Effector memory CD4-positive, alpha-beta T cell (primary cell): ENCODE measurements at places on chromosomes 6 and 20.

GRCh38 chr6:44226368-44227147 lies 3.2 kb downstream of the SLC29A1 start:
- DNase-seq = no peak

DNA sequence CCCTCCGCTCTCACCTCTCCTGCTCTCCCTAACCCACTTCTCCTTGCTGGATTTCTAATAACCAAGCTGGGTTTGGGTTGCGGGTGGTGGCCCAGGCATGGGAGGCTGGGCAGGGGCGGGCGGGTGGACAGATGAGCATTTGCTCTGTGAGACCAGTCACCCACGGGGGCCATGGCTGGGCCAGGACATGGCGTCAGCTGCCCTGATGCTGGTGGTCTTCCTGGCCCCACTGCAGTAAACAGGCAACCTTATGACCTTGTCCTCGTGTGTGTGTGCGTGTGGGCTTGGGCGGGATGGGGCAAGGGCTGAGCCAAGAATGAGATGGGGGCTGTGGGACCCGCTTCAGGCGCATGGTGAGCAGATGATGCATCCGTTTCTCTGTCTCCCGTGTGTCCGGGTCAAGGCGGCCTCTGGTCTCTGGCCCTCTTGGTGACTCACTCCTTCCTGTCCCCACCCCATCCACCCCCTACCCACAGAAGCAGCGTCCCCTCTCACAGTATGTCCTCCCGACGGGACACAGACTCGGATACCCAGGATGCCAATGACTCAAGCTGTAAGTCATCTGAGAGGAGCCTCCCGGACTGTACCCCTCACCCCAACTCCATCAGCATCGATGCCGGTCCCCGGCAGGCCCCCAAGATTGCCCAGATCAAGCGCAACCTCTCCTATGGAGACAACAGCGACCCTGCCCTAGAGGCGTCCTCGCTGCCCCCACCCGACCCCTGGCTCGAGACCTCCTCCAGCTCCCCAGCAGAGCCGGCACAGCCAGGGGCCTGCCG lies 41.4 kb upstream of the MYL9 start:
- DNase-seq = no peak

DNA sequence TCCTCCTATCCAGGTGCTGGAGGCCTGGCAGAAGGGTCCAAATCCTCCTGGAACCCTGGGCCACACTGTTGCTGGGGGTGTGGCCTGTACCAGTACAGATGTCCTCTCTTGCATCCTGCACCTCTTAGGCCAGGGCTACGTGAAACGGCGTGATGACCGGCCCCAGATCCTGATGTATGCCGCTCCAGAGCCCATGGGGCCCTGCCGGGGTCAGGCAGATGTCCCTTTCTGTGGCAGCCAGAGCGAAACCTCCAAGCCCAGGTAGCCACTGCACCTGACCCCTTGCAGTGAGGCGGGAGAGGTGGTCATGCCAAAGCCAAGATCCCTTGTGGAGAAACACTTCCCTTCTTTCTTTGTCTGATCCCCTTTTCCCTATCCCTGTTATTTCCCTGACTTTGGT lies 14.2 kb downstream of the DNPH1 start:
- DNase-seq = no peak

DNA sequence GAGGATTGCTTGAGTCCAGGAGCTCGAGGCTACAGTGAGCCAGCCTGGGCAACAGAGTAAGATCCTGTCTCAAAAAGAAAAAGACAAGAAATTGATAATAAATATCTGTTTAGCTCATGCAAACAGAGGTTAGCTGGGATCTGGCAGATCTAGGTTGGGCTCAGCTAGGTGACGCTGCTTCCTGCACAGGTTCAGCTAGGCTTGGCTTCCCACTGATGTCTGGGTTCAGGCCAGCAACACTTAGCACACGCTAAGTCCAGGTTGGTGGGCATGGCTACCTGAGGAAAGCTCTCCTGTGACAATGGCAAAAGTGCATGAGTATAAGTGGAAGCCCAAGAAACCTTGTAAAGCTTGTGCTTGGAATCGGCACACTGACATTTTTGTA lies 48.7 kb downstream of the RIN2 start:
- no peak for DNase-seq
